ENCODE measurements at places on chromosomes 1 and 21. TPM values are rescaled to one million over a fixed set of nuclear protein-coding genes. Genes with fewer than 3 reads are reported as not detected.

The QSOX1 gene
- 75.0 TPM for total RNA-seq

The HES3 gene
- total RNA-seq = not detected

The RIMKLA gene
- total RNA-seq = 0.74 TPM

The NBPF6 gene
- total RNA-seq = not detected

The CYYR1 gene
- total RNA-seq = not detected

The TMOD4 gene
- total RNA-seq = not detected

The HOOK1 gene
- total RNA-seq = 0.21 TPM

The HPCAL4 gene
- 0.31 TPM for total RNA-seq

The RNU5D-1 gene
- total RNA-seq = not detected

The FAM167B gene
- total RNA-seq = 0.45 TPM

The GPR52 gene
- total RNA-seq = not detected

The LRP8 gene
- total RNA-seq = 36.2 TPM

The CACNA1E gene
- not detected for total RNA-seq

The SLAMF7 gene
- total RNA-seq = 1.8 TPM

The TLR5 gene
- total RNA-seq = 0.18 TPM

The AADACL3 gene
- not detected for total RNA-seq

The ADAM30 gene
- total RNA-seq = not detected

The CRYAA gene
- not detected for total RNA-seq

The REN gene
- not detected for total RNA-seq

The PLEKHA6 gene
- total RNA-seq = 36.3 TPM

The SLC9C2 gene
- not detected for total RNA-seq

The ST6GALNAC5 gene
- 0.22 TPM for total RNA-seq

The GPBP1L1 gene
- 34.6 TPM for total RNA-seq

The KCNK2 gene
- total RNA-seq = not detected

The KIRREL1 gene
- 21.2 TPM for total RNA-seq

The ADCY10 gene
- 0.38 TPM for total RNA-seq

The S100A12 gene
- total RNA-seq = not detected

The TEDDM1 gene
- not detected for total RNA-seq

The FAM131C gene
- 17.8 TPM for total RNA-seq

The CCDC30 gene
- total RNA-seq = 0.76 TPM

The ANGPTL3 gene
- not detected for total RNA-seq

The OLIG2 gene
- not detected for total RNA-seq

The RBBP4 gene
- total RNA-seq = 96.0 TPM

The CELSR2 gene
- 3.7 TPM for total RNA-seq

The FMO2 gene
- total RNA-seq = not detected

The DIRAS3 gene
- 0.85 TPM for total RNA-seq

The USH2A gene
- total RNA-seq = not detected

The PTGS2 gene
- 7.5 TPM for total RNA-seq

The DMBX1 gene
- total RNA-seq = 0.61 TPM

The ITGB2 gene
- 0.70 TPM for total RNA-seq

The HDAC1 gene
- total RNA-seq = 52.0 TPM

The THEM5 gene
- total RNA-seq = not detected

The PADI3 gene
- 1.2 TPM for total RNA-seq

The LIN28A gene
- not detected for total RNA-seq

The C8A gene
- total RNA-seq = not detected

The CCDC27 gene
- total RNA-seq = not detected

The ITLN2 gene
- 0.96 TPM for total RNA-seq
